ENCODE measurements at places on chromosomes 3 and 15. TPM values are rescaled to one million over a fixed set of nuclear protein-coding genes. Genes with fewer than 3 reads are reported as not detected.
A peak's percentile ranks its signal among the peaks of the same experiment; 100 is the strongest.

- no peaks in the 10 kb centered on the region for H3K4me1 ChIP-seq
- H3K4me3 ChIP-seq = no peak overlapping the region
- no peaks in the 10 kb centered on the region for H3K27me3 ChIP-seq
- no peaks in the 10 kb centered on the region for H3K36me3 ChIP-seq
- DNase-seq = no peak
Measured at GRCh38 chr15:54014067-54014655, 35.9 kb downstream of the UNC13C start.

DNA sequence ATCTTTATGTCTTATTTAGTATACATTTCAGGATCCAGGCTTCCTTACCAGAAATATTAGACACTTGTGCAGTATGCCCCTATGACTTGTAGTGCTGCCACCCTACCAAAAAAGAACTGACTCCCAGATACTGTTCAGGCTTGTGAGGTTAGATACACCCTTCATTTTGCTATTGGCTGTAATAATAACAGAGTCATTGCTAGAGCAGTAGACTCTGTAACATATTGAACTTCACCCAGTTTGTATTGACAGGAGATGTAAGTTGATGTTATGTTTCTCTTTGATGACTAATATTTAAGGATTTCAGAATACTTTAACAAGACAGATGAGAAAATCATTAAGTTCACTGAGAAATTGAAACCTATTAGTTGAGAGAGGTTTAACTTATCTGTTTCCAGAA is 32.9 kb downstream of the RNF111 start:
- H3K4me3 ChIP-seq = no peak overlapping the region
- H3K27ac ChIP-seq = no peak overlapping the region
- peaks cover 4% of the 10 kb centered on the region for H3K36me3 ChIP-seq
- H3K4me1 ChIP-seq = no peaks in the 10 kb centered on the region
- DNase-seq = no peak

DNA sequence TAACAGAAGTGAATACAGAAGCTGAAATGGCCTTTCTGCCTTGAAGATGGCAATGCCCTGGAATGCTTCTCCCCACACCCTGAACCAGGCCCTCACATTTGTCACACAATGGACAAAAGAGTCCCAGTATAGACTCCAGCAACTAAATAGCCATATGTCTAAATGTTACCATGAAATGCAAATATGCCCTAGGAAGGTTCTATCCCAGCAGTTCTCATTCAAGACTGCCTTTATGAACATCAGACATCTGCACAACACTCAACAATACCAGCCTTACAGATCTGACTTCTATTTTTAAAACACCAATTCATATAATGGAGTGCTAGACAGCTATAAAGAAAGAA is 7.9 kb downstream of the ITGB5 start:
- H3K27me3 ChIP-seq = no peaks in the 10 kb centered on the region
- peak overlapping the region; percentile 75 for H3K27ac ChIP-seq
- peaks cover 24% of the 10 kb centered on the region for H3K4me1 ChIP-seq
- no peak for DNase-seq
- H3K4me3 ChIP-seq = no peak overlapping the region
- no peaks in the 10 kb centered on the region for H3K36me3 ChIP-seq

DNA sequence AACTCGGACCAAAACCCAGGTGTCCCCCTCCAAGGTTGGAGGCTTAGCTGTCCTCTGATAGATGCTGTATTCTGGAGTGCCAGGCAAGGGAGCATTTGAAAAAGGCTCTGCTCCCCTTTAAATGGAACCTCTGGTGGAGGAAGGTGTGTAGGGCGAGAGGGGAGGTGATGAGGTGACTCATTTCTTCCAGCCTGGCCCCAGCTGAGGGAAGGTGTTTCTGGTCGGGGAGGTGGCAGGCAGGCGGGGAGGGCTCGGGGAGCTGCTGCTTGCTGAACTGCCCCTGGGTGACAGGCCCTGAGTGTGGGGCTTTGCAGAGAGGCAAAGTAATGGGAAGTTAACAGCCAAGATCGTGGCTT is 18.8 kb downstream of the PSTPIP1 start:
- DNase-seq = peak; percentile 84
- no peak overlapping the region for H3K27ac ChIP-seq
- no peaks in the 10 kb centered on the region for H3K4me1 ChIP-seq
- H3K36me3 ChIP-seq = no peaks in the 10 kb centered on the region
- H3K4me3 ChIP-seq = no peak overlapping the region

GRCh38 chr3:128551867-128552266 is 58.9 kb upstream of the GATA2 start:
- no peaks in the 10 kb centered on the region for H3K27me3 ChIP-seq
- no peak for DNase-seq
- no peaks in the 10 kb centered on the region for H3K4me1 ChIP-seq
- no peak overlapping the region for H3K4me3 ChIP-seq

GRCh38 chr3:45693941-45694521 is 4.8 kb downstream of the SACM1L start:
- H3K27ac ChIP-seq = no peak overlapping the region
- H3K4me1 ChIP-seq = peaks cover 33% of the 10 kb centered on the region
- H3K36me3 ChIP-seq = no peaks in the 10 kb centered on the region
- H3K27me3 ChIP-seq = no peaks in the 10 kb centered on the region
- DNase-seq = no peak

MEX3B gene
- total RNA-seq = 0.91 TPM

DNA sequence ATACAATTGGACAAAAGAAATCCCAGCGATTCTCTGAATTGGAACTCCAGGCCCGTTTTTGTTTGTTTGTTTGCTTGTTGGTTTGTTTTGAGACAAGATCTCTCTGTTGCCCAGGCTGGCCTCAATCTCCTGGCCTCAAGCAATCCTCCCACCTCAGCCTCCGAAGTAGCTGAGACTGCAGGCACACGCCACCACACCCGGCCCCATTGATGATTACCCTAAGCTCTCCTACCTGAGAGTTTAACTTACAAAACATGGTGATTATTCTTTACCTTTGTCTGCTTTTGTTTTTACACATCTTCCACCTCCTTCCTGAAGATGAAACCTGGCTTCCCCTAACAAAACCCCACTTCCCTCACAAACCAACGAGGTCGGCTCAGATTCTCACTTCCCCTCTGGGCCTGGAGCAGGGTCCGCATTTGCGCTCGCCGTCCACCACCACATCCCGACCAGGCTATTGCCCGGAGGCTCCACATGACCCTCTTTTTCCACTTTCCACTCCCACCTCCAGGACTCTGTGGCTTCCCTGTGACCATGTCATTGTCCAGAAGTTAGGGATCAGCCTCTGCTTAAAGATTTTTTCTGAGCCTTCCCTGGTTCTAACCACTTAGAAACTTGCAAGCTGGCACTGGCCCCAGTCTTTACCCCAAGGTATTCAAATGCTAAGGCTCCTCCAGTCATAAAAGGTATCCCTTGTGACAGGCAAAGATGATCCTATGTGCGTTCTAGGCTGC is 14.8 kb downstream of the KLHL6 start:
- H3K27ac ChIP-seq = no peak overlapping the region
- no peak for DNase-seq
- H3K36me3 ChIP-seq = no peaks in the 10 kb centered on the region
- no peaks in the 10 kb centered on the region for H3K27me3 ChIP-seq
- no peaks in the 10 kb centered on the region for H3K4me1 ChIP-seq
- no peak overlapping the region for H3K4me3 ChIP-seq
